ENCODE measurements at places on chromosomes 4 and X.

GRCh38 chr4:144872508-144873225 is 225.3 kb downstream of the ANAPC10 start:
- DNase-seq: no peak

GRCh38 chr4:79311279-79311678 is 14.6 kb downstream of the NAA11 start:
- no peak for DNase-seq

GRCh38 chr4:149403081-149403480 is 412.6 kb downstream of the IQCM start:
- DNase-seq: no peak

- DNase-seq: no peak
Observed at GRCh38 chr4:159422019-159422418, 319.1 kb downstream of the RAPGEF2 start.

DNA sequence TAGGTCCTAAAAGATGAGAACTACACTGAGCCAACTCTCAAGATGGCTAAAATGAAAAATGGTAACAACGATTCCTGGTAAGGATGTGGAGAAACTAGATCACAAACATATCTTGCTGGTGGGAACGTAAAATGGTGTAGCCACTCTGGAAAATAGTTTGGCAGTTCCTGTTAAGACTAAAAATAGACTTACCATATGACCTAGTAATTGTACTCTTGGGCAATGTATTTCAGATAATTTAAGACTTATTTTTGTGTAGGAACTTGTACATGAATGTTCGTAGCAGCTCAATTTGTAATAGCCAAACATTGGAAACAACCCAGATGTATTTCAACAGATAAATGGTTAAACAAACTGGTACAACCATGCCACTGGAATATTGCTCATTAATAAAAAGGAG is 106.2 kb downstream of the HDAC8 start:
- DNase-seq: no peak

DNA sequence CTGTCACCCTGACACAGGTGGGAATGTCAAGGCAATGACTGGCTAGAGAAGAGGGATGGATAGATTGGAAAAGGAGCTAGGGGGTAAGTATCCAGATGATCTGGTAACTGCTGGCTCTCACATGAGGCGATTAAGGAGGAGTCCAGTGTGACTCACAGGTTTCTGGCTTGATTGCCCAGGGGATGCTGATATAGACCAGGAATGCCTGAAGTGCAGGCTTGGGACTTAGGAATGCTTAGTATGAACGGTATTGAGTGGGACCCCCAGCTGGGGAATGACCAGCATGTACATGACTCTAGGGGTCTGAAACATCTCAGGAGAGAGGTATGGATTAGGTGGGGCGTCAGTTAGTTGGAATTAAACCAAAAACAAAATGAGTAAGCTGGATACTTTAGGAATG is 65.8 kb upstream of the PRPS1 start:
- no peak for DNase-seq

GRCh38 chr4:24624381-24624780 is 40.0 kb upstream of the DHX15 start:
- no peak for DNase-seq

GRCh38 chrX:55919367-55920221 is 202.0 kb downstream of the RRAGB start:
- no peak for DNase-seq

GRCh38 chr4:6709230-6710114 is at the start of gene MRFAP1L1:
MRFAP1L1 (minus strand) TSS chr4:6709865; CDS start chr4:6709629, 236 bp downstream.
- peak; percentile 93 for DNase-seq

GRCh38 chr4:27592738-27593137 is 732.1 kb downstream of the STIM2 start:
- no peak for DNase-seq
